ENCODE measurements at places on chromosomes 3 and 15. TPM values are rescaled to one million over a fixed set of nuclear protein-coding genes. Genes with fewer than 3 reads are reported as not detected.

The SNAP23 gene
- total RNA-seq: 81.5 TPM

The HACL1 gene
- 33.7 TPM for total RNA-seq

The WDR93 gene
- under 0.01 TPM for total RNA-seq

The ADAMTSL3 gene
- under 0.01 TPM for total RNA-seq

The C15orf62 gene
- under 0.01 TPM for total RNA-seq

The PAK6 gene
- total RNA-seq: under 0.01 TPM

The RETNLB gene
- total RNA-seq: not detected

The SPINT1 gene
- total RNA-seq: 0.32 TPM

The SERPINI2 gene
- not detected for total RNA-seq

The PLD1 gene
- total RNA-seq: 19.4 TPM

The PLCB2 gene
- 0.64 TPM for total RNA-seq

The CLSTN2 gene
- 7.3 TPM for total RNA-seq
